ENCODE measurements at places on chromosomes 4 and X.

GRCh38 chr4:66585767-66586166 lies 915.5 kb upstream of the EPHA5 start:
- peak; percentile 11 for DNase-seq

GRCh38 chrX:153723351-153724251 lies 586 bp downstream of the BCAP31 start:
- DNase-seq, result peak; percentile 50

DNA sequence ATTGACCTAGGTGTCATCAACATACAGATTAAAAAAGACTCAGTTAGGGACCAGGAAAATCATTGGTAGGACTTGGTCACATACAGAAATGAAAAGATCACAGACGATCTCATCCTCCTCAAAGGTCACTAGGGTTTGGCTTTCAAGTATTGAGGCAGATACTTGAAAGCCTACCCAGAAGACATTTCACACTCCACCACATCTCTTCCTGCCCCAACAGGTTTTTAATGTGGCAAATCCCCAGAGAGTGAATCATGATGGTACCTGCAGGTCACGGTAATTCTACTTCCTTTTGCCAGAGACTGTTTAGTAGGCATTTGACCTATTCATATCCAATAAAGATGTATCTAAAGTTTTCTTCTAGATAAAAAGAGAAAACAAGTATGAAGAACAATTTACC lies 44.1 kb downstream of the INPP4B start:
- no peak for DNase-seq

- DNase-seq, result no peak
These were observed 8.9 kb downstream of the AMER1 start for GRCh38 chrX:64196606-64197005.

GRCh38 chrX:9110808-9111207 lies 76.9 kb upstream of the FAM9B start:
- DNase-seq, result no peak

DNA sequence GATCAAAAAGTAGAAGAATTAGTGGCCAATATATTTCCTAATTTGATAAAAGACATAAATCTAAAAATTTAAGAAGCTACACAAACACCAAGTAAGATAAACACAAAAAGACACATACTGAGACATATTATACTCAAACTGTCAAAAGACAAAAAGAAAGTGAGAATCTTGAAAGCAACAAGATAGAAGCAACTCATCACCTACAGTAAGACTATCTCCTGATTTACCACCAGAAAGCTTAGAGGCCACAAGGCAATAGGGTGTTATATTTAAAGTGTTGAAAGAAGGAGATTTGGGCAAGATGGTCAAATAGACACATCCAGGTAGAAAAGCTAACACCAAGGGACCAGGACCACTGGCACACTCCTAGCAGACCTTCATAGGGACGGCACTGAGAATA lies 79.4 kb downstream of the ITM2A start:
- DNase-seq, result no peak

Measured in SJCRH30 (cell line).